ENCODE measurements at places on chromosomes 5 and 9.

DNA sequence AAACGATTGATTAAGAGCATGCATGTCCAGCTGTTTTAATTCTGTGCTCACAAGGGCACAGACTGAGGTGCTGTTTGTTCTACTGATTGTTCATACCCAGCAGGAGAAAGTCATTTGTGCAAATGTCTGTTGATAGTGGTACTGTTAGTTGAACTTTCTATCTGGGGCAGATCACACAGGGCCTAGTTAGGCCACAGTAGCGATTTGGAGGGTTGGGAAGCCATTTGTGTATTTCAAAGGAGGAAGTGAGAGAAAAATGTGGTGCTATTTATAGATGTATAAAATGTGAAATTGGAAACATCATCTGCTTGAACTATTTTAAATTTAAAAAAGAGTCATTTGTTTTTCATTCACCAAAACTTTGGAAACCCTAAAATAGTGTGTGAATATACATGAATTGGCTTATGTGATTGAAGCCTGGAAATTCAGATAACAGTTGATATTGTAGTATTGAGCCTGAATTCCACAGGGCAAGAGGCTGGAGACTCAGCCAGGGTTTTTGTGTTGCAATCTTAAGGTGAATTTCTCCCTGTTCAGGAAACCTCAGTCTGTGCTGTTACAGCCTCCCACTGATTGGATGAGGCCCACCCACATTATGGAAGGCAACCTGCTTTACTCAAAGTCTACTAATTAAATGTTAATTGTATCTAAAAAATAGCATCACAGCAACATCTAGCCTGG, 162.0 kb upstream of the CDKN2B start:
- no peak for DNase-seq

- DNase-seq = no peak
Measured at GRCh38 chr9:14985419-14985818, 75.2 kb upstream of the FREM1 start.

- DNase-seq = no peak
Measured at GRCh38 chr5:116242343-116242742, 157.5 kb downstream of the COMMD10 start.

- no peak for DNase-seq
Measured at GRCh38 chr9:94903961-94904421, 177.5 kb downstream of the AOPEP start.

GRCh38 chr9:68547417-68547816, 6.7 kb upstream of the TMEM252 start:
- no peak for DNase-seq

DNA sequence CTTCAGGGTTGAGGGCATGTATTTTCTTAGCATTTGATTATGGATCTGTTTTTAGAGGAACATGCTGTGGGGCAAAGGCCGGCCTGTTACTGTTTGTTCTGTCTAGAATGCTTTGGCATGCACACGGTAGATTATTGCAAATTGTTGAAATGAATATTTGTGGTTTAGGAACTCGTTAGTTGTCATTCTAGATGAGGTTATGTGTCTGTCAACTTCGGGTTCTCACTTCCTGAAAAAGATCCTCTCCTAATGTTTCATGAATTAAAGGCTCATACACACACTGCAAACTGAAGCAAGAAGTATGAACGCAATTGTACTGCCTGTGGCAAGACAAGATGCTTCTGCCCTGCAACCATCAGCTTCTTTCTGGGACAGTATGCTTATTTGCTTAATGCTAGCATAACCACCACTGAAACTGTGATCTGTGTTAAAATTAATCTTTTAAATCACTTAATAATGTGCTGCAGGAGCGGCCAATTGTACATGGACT, 99.6 kb downstream of the BASP1 start:
- DNase-seq = no peak

GRCh38 chr9:118652258-118652657, 717.0 kb downstream of the BRINP1 start:
- DNase-seq = no peak

- DNase-seq = no peak
Measured at GRCh38 chr5:1508659-1509290, 15.0 kb downstream of the LPCAT1 start.

GRCh38 chr5:148739023-148739422, 84.7 kb upstream of the HTR4 start:
- no peak for DNase-seq

- no peak for DNase-seq
Measured at GRCh38 chr5:75463726-75464125, 47.7 kb downstream of the CERT1 start.

GRCh38 chr5:163261647-163262269, 175.6 kb upstream of the CCNG1 start:
- no peak for DNase-seq

DNA sequence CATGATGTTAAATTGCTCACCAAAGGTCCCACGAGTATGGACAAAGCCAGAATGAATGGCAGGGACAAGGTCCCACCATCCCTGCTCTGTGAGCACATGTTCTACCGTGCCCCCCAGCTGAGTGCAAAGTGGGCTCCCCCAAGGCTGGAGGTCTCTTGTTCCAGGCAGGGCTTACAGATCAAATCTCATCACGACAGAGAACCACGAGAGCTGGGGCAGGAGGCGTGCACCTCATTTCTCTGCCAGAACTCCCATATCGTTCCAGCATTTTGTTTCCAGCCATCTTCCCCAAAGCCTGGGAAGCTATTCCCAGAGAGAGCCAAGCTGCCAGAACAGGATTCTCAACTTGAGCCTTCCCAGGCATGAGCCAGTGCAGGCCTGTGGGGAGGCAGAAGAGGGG, 108.5 kb downstream of the ZNF354C start:
- DNase-seq = no peak

DNA sequence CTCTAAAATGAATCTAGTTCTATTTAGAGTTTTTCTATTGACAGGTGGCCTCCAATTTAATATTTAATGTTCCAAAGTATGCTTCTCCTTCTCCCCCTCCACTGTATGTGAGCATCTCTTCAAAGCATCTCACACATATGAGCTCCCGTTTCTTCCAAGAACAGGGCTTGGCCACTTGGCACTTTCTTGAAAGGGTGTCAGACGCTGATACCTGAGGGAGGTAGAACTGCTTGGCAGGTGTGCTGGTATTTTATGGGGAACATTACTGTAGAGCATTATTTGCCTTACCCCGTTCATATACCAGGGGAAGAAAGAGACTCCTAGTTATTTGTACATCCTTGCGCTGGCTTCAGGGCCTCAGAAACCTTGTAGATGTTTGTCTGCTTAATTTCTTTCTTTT, 1.9 kb downstream of the RCL1 start:
- DNase-seq = no peak

- no peak for DNase-seq
Measured at GRCh38 chr5:159444441-159445082, 114.3 kb upstream of the IL12B start.

DNA sequence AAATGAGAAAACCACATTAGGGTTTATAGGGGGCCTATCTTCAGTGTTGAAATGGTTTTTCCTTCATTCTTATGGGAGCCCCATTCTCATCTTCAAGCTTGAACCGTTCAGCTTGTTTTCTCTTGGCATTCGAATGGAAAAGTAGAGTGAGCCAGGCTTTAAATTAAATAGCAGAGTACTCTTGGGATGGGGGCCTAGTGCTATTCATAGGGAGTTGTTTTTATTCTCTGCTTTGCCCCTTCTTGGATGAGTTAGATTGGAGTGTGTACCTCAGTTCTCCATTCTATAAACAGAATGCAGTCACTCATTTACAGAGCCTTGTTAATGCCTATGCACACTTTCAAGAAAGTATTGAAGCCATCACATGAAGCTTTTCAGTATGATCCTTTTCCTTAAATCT, 127.9 kb downstream of the FAM170A start:
- no peak for DNase-seq

- no peak for DNase-seq
Measured at GRCh38 chr9:129731477-129732085, 21.3 kb downstream of the PTGES start.

Data from NCI-H1105 (cell line).